GDM1 (cell line): ENCODE measurements at places on chromosomes 3 and 15.

GRCh38 chr15:72160696-72161245 is 36.8 kb downstream of the GRAMD2A start:
- DNase-seq: no peak

DNA sequence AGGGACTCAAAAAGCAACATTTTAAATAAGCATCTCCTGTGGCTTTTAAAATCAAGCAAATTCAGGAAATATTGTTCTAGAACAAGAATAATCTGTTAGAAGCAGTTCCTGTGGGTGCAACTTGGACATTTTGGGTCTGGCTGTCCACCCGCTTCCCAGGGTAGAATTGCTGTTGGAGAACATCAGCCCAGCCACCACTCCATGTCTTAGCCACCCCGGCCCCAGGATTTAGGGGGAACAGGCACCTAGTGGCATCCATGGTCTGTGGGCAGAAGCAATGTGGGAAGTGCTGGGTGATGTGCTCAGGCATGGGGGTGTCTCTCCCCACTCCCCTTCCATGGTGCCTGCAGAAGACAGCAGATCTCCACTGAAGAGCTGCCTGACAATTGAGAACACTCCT is 162.6 kb downstream of the KLF13 start:
- DNase-seq: no peak

GRCh38 chr3:81886081-81886480 is 124.6 kb upstream of the GBE1 start:
- DNase-seq: no peak

DNA sequence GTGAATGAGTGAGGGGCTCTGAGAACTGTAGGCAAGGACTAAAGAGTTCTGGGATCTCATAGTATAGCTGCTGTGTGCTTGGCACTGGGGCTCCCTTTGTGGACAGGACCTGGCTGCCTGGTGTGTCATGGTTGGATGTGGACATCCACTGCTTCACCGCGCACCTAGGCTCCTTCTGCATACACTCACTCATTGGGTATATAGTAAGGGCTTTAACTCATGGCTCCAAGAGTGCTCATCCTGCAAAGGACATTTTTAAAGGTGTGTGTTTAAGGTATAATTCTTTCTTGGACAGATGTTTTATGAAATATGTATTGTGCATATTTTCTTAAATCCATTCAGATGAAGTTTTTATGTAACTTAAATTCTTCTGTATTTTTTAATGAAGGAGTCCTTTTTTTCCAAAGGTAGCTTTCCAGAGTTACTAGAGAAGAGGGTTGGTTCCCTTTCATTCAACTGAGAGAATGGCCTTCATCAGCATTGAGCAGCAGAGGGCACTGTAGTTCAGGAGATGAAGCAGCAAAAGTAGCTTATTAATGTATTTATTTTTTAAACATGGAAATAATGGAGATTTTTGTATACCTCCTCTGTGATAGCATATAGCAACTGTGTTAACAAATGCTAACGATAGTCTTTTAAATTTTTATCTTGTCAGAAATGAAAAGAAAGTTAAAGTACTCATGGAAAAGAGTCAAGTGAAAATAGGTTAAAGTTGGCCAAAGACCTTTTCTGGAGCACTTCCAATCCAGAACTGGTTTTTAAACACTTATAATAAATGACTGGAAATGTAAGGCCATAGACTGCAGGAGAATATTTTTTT is 25.2 kb downstream of the OXNAD1 start:
- DNase-seq: no peak

- DNase-seq: no peak
These were observed 691.6 kb downstream of the ZNF385D start for GRCh38 chr3:21059404-21059803.

- peak; percentile 14 for DNase-seq
These were observed 13.6 kb upstream of the GATM start for GRCh38 chr15:45391746-45392583.

DNA sequence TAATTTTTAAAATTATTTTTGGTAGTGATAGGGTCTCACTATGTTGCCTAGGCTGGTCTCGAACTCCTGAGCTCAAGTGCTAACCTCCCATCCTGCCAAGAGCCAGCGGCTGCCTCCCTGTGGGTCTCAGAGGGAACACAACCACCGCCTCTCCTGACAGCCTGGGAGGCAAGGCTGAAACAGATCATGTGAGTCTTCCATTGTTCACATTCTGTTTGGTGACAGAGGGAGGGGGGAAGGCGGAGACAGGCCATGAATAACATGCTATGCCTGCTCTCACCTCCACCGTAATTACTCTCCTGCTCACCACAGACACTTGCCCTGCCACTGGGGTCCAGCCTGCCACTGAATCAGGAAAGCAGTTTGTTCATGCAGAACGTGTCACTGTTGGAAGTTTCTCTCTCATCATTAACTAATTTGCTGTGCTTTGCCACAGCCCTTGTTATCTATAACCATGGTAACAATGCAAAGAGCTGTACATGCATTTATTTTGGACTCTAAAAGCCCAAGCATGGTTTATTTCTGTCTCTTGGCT is 78.4 kb upstream of the RASGRF1 start:
- DNase-seq: no peak

GRCh38 chr3:53780171-53780570 is 66.0 kb downstream of the CHDH start:
- DNase-seq: no peak

DNA sequence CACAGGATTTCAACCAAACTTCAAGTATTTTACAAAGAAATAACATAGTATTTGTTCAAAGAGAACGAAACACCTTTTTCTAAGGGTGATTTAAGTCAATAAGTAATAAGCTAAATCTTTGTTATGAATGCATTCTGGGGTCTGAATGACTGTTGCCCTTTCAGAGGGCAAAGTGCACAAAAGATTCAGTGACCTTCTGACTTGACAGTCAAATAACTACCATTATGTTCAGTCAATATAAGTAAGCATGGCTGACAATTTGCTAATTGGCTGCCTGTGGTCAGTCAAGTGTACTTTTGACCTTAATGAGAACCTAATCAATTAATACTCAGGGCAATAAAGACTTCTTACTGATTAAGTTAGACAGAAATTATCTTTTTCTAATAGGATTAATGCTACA is 133.1 kb upstream of the NANOGP8 start:
- DNase-seq: no peak

DNA sequence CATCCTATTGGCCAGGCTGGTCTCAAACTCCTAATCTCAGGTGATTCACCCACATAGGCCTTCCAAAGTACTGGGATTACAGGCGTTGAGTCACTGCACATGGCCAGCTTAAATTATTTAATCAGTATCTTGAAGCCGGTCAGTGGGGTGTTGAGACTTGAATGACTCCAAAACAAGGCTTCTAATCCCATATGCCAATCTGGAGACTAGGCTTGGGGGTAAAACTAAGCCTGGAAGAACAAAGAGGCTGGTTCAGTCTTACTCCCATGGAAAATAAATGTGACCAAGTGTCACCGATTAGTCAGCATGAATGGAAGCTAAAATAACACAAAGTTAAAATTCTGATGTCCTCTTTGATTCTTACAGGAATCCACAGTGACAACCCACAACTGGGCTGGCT is 509.1 kb downstream of the FOXP1 start:
- DNase-seq: no peak

- no peak for DNase-seq
These were observed 329.5 kb downstream of the GABRB3 start for GRCh38 chr15:26443321-26443720.

GRCh38 chr3:21995079-21995607 is 244.1 kb upstream of the ZNF385D start:
- no peak for DNase-seq

- DNase-seq: no peak
These were observed 22.5 kb downstream of the LRTM1 start for GRCh38 chr3:54905261-54905888.

DNA sequence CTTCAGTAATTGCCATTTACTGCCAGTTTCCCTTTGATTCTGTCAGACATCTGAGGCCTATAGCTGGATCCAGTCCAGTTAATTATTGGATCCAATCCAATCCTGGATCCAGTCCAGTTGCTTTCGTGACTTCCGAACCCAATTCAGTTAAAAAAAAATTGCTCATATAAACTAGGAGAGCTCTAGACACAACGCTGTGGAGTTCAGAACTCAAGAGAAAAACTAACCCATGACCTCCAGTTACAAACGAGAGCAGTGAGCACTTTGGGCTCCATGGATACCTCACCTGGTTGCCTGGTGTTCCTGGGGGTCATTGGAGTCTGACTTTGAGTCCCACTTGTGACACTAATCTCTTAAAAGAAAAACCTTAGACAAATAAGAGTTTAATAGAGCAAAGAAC is 269.8 kb downstream of the THSD4 start:
- DNase-seq: no peak

GRCh38 chr3:194069421-194070219 is 66.3 kb upstream of the HES1 start:
- DNase-seq: no peak

GRCh38 chr3:59920822-59921221 is 871.0 kb upstream of the CFAP20DC start:
- no peak for DNase-seq

GRCh38 chr3:50627407-50628051 is 10.6 kb downstream of the MAPKAPK3 start:
- DNase-seq: no peak

DNA sequence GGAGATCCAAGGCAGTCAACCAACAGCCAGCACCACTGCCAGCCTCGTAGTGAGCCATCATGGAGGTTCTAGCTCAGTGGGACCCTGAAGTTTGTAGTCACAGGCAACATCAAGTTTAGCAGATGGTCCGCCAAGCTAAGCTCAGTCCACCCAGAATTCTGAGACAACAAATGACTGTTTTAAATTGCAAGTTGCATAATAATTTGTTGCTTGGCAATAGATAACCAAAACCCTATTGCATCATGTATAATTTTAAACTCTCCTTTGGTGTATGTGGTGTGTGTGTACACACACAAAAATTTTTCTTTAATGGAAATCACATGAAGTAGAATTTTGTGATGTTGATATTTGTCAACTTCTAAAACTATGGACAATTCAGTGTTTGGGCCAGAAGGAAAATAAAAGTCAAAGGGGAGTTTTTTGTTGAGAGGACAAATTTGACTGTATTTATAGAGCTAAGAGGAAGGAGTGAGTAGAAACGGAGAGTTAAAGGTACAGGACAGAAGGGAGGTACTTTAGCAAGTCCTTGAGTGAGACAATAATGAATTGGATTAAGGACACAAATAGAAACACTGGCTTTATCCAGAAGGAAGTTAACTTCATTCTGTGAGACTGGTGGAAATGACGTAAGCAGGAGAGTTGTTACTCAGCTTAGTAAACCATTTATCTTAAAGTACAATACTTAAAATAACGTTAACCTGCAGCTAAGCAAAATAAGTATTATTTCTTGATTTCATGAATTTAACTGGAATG is 83.6 kb downstream of the NCEH1 start:
- no peak for DNase-seq

DNA sequence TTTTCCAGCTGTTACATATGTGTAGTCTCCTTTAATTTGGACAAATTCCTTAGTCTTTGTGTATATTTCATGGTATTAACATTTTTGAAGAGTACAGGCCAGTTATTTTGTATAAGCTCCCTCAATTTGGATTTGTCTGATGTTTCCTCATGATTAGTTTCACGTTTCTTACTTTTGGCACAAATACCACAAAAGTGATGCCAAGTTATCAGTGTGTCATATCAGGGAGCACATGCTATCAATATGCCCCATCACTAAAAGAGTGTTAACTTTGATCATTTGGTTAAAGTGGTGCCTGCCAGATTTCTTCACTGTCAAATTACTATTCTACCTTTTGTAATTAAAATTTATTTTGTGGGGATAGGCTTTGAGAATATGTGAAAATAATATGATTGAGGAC is 14.6 kb downstream of the PCNP start:
- DNase-seq: no peak

DNA sequence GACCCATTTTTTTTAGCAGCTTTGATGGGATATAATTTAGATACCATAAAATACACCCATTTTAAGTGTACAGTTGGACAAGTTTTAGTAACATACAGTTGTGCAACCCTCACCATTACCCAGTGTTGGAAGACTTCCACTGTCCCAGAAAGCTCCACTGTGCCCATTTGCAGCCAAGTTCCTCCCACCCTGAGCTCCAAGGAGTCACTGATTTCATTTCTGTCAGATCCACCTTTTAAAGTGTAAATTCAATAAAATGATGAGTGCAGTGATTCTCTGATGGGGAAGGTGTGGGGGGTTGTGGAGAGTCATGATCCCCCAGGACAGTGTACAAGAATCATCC is 93.2 kb upstream of the IGF1R start:
- no peak for DNase-seq

- DNase-seq: no peak
These were observed 89.5 kb downstream of the CTNNB1 start for GRCh38 chr3:41288785-41289184.

DNA sequence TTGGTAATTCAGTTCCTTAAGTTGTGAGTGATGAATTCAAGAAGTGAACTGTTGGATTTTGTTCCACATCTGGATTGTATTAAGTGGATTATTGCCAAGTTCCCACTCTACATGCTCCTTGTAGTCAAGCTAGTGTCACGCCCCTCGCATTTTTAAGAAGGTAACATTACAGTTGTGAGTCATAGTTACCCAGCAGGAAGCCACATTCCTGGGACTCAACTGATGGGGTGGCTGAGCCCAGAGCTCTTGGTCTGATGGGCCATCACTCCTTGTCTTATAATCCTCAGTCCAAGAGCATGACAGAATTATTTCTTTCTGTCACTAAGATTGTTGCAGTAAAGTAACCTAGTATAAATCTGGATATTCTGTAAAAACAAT is 102.7 kb downstream of the PTPRG start:
- no peak for DNase-seq

DNA sequence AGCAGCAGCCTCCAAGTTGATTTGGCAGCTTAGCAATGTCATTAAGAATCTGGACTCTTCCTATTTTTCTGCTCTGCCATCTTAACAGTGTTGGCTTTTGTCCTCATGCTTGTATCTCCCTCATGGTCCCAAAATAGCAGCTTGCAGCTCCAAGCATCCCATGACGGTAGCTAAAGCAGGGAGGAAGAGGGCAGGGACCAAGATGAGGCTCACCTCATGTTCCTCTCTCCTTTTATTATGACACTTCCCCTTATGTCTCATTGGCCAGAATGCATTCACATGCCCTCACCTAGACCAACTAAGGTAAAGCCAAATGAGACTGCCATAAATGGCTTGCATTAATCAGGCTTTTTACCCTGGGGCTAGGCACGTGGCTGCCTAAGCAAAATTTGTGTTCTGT is 382.4 kb downstream of the SHQ1 start:
- no peak for DNase-seq

DNA sequence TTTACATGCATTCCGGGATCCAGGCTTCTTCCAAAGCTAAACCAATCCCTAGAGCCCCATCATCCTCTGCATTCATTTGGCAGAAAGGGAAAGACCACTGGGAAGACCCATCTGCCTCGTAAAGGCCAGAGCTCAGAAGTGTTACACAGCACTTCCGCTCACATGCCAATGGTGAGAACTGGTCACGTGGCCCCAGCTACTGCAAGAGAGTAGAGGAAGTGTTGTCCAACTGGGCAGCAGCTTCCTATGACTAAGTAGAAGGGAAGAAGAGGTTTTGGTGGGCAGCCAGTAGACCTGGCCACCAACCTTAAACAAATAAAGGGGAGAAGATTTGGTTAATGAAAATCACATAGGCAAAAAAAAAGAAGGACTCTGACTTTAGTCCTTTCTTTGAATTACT is 74.4 kb upstream of the PPP2R3A start:
- DNase-seq: no peak
